ENCODE measurements at places on chromosomes 7 and 10. TPM values are rescaled to one million over a fixed set of nuclear protein-coding genes. Genes with fewer than 3 reads are reported as not detected.
A peak's percentile ranks its signal among the peaks of the same experiment; 100 is the strongest.

DNA sequence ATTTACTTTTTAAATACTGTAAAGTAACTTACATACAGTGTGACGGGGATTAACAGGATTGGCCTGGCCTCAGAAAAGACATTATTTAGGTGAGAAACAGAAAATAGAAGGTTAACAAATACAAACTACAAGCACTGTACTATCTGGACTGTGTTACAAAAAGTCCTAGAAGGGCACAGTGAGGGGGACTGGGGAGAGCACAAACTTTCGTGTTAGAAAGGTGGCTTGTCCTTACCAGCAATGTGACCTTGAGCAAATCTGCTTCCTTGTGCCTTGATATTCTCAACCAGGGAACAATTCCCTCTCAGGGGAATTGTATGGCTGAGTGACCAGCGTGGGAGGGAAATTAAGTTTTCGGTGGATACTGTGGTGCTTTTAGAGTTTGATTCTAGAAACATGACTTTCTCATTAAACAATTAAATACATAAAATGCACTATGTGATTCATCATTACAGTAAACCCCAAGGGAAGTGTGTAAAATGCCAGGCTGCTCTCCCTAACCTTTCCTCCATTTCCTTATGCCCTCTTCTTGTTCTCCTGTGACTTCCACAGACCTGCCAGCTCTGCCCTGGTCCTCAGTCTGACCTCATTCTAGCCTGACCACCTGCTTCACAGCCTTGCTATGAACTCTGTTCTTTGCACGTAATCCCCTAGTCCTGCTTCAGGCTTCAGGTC lies 57.7 kb downstream of the OSBPL3 start:
- no peak for DNase-seq

- DNase-seq = no peak
Measured at GRCh38 chr7:139661043-139661440, 116.8 kb downstream of the HIPK2 start.

NUTM2A gene
- 0.20 TPM for total RNA-seq

GRCh38 chr10:133459454-133460207 lies 5.9 kb downstream of the SCART1 start:
- no peak for DNase-seq

DNA sequence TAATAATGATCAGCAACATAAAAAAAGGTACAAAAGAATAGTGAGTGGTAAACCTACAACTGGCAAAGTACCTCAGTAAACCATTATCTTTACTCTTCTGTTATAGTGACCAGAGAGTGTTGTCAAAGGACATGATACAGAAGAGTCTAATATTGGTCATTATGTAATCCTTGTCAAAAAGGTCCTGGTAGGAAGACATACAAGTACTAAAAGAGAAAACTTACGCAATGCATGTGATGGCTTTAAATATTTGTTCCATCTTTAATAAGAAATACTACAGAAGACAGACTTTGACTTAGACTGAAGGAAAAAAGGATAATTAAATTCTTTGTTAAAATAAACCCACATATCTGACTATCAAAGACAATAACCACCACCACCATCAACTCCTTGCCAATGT lies 6.5 kb downstream of the DOCK4 start:
- DNase-seq = no peak

FZD8 gene
- total RNA-seq = 24.6 TPM

ZCWPW1 gene
- 0.44 TPM for total RNA-seq

SGCE gene
- 77.8 TPM for total RNA-seq

DNA sequence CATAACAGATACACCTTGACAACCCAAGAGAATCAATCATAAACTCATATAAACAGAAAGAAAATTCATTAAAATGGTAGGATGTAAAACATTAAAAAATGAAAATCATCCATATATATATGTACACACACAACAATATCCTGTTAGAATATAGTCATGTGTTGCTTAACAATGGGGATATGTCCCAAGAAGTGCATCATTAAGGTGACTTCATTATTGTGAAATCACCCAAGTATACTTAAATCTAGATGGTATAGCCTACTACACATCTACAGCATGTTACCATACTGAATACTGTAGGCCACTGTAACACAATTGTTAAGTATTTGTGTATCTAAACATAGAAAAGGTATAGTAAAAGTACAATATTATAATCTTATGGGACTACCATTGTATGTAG lies 115.8 kb upstream of the TMEM168 start:
- no peak for DNase-seq

GRCh38 chr7:76356115-76356514 lies 2.7 kb downstream of the YWHAG start:
- no peak for DNase-seq

- no peak for DNase-seq
Measured at GRCh38 chr10:111338805-111339204, 262.0 kb downstream of the ADRA2A start.

H2BK1 gene
- not detected for total RNA-seq

SKIDA1 gene
- total RNA-seq = 1.1 TPM

DNA sequence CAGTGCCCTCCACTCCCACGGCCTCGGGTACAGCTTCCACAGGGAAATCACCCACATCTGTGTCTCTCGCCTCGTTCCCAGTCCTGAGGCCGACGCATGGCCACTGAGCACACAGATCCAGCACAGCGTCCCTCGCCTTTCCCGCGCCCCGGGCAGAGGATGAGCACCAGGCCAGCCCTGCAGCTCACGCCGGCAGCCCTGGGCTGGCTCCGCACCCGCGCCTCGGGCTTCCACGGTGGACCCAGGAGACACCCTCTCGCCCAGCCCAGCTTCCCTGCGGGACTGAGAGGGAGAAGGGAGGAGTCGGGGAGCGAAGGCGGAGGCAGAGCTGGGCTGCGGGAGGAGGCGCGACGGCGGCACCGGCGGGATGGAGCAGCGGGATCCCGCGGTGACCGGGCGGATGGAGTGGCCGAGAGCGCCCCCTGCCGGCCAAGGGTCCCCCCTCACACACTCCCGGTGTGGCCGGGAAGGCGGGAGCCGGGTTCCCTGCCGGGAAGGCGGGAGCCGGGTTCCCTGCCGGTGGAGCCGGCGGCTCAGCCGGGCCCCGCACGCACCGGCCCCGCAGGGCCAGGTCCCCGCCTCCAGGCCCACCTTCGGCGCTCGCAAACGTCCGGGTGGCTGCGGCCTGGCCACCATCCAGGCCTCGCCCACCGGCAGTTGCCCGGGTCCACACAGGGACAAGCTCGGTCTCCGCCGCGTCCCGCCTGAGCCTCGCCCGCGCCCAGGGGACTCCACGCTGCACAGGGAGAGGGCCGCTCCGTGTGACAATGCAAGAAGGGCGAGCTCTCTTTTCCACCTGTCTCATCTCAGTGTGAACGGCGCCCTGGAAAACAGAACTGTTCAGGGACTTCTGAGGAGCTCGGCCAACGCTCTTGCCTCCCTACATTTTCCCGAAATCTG lies 110.3 kb upstream of the LANCL2 start:
- DNase-seq = peak; percentile 74

GIMAP2 gene
- 42.3 TPM for total RNA-seq

HABP2 gene
- under 0.01 TPM for total RNA-seq

SFTPA1 gene
- total RNA-seq = not detected

DNA sequence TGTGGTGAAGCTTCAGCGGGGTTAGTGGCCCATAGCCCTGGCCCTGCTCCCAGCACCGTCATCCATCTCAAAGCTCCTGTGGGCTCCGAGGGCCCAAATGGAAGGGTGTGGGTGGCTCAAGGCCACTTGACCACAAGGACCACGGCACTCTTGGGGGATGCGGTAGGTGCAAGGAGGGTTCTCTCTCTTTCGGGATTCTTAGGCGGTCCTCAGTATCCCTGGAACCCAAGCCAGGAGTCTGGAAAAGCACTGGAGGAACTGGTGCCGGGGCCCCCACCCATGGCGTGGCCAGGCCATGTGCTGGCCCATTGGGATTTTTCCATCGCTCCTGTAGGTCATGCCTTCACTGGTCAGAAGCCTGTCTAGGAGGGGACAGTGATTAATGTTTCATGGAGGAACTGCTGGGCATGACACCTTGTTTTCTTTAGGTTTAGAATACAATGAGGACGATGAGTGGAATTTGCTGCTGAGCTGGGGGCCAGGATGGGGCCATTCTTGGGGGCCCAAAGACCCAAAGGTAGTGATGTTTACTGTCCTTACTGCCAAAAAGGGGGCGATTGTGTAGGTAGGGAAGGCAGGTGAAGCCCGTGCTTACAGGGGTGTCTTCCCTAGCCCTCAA lies 16.7 kb downstream of the AQP1 start:
- DNase-seq = no peak

DNA sequence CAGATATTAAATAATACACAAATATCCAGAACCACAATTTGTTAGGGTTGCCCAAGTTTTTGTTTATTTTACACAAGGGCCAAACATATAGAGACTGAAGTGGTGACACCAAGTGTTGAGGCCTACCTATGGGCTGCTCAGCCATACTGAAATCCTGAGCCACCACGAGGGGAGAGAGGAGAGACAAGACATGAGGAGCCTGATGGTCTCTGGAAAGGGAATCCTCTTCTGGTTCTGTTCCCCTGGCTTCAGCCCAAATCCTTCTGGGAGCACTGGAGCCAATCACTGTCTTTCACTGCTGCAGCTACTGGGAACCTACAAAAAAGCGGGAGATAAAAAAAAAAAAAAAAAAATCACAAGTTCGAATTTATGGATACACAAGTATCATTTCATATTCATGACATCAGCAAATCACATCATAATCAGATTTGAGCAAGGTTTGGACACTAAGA lies 1.9 kb downstream of the SKIDA1 start:
- DNase-seq = no peak

NME8 gene
- total RNA-seq = not detected

DNA sequence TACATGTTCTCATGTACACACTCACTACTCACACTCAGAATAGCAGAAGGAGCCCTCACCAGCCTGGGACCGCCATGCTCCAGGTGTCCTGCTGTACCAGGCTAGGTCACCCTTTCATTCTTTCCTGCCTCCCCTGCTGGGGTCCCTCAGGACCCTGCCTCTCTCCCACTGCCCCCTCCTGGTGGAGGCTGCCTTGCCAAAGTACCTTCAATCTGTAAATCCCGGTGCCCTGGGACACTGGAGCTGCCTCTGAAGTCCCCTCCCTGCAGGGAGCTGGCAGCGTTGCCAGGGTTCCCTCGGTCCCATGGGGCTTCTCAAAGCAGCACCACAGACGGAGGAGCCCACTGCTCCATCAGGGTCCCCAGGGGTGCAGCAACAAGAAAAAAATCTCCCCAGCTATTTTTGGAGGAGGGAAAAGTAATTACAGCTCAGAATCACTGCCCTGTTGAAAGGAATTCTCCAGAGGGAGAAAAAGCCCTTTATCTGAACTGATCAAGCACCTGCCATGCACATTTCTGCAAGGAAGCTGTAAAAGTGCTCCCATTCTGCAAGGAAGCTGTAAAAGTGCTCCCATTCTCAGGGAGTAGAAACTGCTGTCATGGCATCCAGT lies 259.9 kb downstream of the PTPRN2 start:
- DNase-seq = no peak

ASAH2 gene
- total RNA-seq = 0.22 TPM

DNA sequence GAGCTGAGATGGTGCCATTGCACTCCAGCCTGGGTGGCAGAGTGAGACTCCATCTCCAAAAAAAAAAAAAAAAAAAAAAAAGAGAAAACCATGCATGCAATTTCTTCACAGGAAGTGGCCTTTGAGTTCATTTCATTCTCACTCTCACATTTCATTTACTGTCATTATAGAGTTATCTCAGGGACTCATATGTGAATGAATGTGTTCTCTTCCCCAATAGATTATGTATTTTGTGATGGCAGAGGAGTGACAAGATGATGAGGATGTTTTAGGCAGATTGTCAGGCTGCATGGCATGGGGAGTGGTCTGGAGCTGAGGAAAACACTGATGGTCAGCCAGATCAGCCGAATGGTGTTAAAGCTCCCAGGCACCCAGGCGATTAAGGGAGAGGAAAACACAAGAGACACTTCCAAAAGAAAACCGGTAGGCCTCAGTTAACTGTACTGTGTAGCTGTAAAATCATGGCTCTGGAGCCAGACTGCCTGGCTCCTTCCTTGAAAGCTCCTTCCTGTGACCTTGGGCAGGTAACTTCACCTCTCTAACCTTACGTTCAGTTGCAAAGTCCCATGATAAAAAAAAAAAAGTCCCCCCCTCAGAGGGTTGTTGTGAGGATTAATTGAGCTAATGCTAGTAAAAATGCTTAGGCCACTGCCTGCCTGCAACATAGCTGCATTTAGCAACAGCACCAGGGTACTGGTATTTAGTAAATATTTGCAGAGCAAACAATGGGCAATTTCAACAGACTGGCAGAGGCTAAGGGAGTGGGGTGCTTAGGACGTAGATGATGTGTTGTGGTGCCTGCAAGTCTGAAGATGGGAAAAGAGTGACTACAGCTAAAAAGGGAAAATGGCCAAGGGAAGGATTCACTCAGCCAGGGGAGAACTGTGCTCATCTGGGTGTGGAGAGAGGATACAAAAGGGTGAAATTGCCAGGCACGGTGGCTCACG lies 6.9 kb downstream of the FRAT2 start:
- DNase-seq = no peak

DNA sequence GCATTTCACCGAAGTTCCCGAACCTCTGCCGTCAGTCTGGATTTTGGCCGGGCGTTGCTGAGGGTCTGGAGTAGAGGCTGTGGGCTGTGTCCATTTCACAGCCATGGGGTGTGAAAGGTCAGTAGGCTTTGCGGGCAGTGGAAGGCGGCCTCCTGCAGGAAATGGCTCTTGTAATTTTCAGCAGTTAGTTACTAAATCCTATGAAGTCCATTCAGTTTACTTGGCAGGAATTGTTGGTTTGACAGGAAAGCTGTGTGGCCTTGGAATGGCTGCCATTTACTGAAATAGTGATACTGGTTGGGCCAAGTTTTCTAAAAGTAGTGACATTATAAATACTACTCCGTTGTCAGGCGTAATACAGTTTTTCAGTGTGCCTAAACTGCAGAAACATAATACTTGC lies 303.7 kb downstream of the CCDC3 start:
- peak; percentile 43 for DNase-seq

DNA sequence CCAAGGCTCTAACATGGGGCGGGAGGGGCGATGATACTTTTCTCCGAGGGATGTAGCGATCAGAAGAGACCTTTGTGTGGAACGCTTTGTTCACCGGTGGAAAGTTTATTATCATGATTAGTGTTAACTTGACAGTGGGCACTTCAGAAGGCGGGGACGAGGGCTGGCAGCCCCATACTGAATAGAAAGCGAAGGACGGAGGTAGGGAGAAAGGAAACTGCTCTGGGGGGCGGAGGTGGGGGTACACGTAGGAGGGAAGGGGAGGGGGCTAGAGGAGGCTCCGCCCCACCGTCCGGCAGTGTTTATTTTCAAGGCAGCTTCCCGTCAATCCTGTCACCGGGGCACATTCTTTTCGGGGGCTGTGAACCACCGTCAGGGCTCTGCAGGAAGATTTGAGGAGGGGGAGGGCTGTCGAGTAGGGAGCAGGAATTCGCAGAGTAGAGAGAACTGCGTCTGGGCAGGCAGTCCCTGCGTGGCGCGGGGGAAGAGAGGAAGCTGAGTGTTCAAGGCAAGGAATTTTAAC lies 9.4 kb upstream of the NKX2-3 start:
- no peak for DNase-seq

- DNase-seq = no peak
Measured at GRCh38 chr7:131154380-131154779, 173.3 kb upstream of the MKLN1 start.

SDHAF3 gene
- total RNA-seq = 1.6 TPM
